IMR-90 (cell line): ENCODE measurements at places on chromosomes 7 and 10. TPM values are rescaled to one million over a fixed set of nuclear protein-coding genes. Genes with fewer than 3 reads are reported as not detected.
A peak's percentile ranks its signal among the peaks of the same experiment; 100 is the strongest.

DNA sequence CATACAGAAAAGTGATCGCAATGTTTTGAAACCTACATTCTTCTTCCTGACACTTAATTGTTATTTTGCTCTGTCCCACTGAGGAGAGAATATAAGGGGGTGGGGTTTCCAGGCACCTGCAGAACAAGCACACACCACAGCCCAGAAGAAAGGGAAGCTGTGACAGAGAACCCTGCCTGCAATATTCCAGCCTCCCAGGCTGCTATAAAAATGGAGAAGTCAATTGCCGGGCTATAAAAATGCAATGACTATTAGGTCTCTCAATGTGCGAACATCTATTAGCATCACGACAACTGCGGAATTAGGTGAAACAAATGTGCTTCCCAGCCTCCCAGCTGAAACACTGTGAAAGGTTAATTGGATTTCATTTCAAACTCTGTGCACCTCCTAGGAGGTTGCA lies 145.3 kb upstream of the FRMD4A start:
- DNase-seq: no peak

DNA sequence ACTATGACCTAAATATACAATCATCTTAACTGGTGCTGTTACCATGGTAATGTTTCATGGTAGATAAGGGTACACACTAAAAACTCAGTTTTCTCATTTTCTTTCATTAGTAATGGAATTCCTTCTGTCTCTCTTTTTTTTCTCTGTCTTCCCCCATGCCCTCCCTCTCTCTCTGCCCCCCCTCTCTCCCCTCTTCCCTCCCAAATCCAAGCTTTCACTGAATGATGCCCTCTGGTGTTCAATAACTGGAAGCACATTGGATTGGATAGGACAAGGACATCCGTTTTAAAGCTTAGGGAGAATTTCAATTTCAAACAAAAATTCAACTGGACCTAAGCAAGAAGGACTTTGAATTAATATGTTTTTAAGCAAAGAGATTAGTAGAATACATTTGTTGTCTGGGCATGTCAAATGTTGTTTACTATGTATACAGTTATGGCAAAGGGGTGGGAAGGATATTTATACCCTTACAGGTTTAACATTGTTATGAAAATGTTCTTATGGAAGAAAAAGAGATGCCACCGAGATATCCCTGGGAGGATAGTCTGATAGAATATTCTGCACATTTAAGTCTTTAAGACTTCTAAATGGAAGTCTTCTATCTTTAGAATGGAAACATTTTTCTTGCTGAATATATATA lies 6.1 kb downstream of the CHRM2 start:
- peak; percentile 73 for DNase-seq

- no peak for DNase-seq
Observed at GRCh38 chr7:151585744-151586393, 66.2 kb upstream of the RHEB start.

DNA sequence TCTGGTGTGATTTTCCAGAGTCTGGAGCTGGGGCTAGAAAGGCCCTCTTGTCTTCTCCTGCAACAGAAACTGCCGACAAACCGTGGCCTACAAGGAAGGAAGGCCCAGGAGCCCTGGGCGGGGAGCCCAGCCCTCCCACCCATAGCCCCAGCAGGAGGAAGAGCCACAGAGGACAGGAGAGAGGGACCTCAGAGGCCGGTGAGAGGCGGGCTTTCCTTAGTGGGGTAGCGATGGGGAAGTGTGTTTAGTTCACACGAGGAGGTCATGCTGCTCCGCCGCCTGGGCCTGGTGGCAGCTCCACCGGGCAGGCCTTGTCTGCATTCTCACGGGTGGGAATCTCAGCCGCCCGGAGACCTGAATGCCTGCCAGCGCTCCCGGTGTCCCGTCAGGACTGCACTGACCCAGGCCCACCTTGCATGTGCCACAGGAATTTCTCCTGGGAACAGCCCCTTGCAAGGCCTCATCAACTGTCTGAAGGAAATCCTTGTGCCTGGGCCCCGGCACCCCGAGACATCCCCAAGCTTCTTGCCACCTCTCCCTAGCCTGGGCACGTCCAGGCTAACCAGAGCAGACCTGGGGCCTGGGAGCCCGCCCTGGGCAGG lies 50.9 kb downstream of the ZNF467 start:
- DNase-seq: no peak

The CRPPA gene
- 1.3 and 2.5 TPM in 2 replicates for total RNA-seq

The STEAP2 gene
- total RNA-seq: 3.9 and 4.2 TPM in 2 replicates

The SFRP4 gene
- total RNA-seq: not detected in 2 replicates

The PTF1A gene
- total RNA-seq: not detected in 2 replicates

The FZD1 gene
- total RNA-seq: 3.6 and 4.4 TPM in 2 replicates
